Fibroblast of skin of abdomen (primary cell): ENCODE measurements at places on chromosomes 6 and 20.

DNA sequence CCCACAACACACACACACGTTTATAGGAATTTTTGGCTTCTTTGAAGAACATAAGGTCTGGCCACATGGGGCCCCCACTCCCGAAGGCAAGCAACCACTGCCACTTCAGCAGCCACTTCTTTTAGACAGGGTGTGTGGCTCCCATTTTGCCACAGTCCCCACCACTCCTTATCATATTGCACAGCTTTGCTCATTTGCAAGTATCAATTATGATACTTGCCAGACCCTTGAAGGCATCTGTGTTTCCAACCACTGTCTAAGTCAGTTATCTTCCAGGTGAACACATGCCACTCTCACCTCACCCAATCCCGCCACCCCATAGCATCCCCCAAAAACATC lies 73.1 kb downstream of the NOL4L start:
- no peak for DNase-seq

GRCh38 chr6:135146162-135146934 lies 34.8 kb upstream of the MYB start:
- DNase-seq, result peak; percentile 81

- DNase-seq, result no peak
These were observed 114.4 kb upstream of the SLC22A23 start for GRCh38 chr6:3571250-3571681.

GRCh38 chr6:41519305-41519744 lies 26.9 kb upstream of the FOXP4 start:
- DNase-seq, result no peak

GRCh38 chr6:44415873-44416502 lies 28.5 kb downstream of the CDC5L start:
- no peak for DNase-seq
